Esophagus squamous epithelium (tissue), 5 donors: ENCODE measurements at places on chromosomes 13 and 19.

GRCh38 chr13:59734393-59734792, 429.3 kb downstream of the DIAPH3 start:
- DNase-seq, result no peak

DNA sequence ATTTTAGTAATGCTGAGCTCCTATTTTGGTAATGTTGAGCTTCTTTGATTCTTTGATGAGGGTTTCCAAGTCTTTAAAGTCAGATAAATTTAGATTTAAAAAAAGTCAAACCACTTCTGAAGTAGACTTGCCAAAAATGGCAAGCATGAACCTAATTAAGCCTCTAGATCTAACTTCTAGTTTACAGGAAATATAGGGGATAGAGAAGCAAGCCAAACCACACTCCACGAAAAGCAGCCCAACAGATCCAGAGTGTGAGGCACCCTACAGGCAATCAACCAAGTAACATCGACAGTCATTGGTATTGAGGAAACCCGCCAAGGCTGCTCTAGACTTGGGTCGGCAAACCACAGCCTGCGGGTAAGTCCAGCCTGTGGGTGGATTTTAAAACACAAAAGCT, 3.7 kb downstream of the GGACT start:
- no peak for DNase-seq

DNA sequence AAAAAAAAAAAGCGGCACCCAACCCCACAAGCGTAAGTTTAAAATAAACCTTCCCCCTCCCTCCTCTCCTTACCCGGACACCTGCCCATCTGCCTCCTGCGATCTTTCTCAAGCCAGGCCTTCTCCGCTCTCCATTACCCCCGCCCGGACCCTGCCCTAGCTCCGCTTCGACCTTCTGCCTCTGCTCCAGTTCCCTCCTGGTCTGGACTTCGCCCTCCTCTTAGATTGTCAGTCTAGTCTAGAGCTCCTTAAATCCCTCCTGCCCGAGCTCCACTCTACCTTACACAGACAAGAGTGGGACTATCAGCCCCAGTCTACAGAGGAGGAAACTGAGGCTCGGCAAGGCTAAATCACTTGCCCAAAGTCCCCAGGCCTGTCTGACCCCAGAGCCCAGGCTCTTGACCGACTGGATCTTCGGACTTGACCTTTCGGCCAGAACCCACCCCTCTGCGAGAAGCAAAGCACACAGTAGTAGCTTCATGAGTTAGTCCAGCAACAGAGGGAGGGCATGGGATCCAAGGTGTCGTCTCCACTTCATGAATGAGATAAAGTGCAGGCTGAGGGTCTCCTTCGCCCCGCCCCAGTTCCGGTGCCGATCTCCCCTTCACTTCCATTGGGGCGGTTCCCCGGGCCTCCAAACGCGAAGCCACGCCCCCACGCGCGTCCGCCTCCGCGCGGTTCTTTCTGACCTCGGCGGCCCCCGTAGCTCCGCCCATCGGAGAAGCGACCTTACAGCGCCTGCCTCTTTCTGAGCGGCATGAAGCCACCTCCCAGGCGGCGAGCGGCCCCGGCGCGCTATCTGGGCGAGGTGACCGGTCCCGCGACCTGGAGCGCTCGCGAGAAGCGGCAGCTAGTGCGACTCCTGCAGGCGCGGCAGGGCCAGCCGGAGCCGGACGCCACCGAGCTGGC, at the start of gene SNAPC2:
SNAPC2 (plus strand) TSS at position 729 of the 909 bp plus-strand sequence; CDS start at position 758, 29 bp downstream.
- peak; percentile 82 for DNase-seq

- DNase-seq, result no peak
Measured at GRCh38 chr13:76440568-76440967, 445.6 kb downstream of the KCTD12 start.

DNA sequence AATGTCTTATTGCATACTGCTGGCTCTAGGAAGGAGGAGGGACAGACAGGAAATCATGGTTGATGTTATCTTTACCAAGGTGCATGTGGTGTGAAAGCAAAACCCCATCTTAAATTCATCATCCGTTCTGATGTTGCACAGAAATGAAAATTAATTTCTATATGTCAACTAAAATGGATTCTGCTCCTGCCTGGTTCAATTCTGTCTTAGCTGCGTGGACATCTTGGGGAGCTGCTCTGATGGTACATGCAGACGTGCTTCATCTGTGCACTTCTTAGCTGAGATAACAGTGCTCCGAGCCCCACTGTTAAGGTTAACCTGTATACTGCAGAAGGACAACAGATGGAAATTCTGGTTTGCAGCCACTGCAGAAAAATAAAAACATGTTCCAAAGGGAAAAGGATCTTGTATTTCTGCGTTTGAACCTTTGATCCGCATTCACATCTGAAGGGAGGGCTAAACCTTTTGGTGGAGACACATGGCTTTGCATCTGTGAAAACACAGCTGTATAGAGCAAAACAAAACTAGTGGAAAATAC, 155.6 kb downstream of the TM9SF2 start:
- no peak for DNase-seq

GRCh38 chr13:26727633-26728032, 33.0 kb downstream of the GPR12 start:
- DNase-seq, result no peak

DNA sequence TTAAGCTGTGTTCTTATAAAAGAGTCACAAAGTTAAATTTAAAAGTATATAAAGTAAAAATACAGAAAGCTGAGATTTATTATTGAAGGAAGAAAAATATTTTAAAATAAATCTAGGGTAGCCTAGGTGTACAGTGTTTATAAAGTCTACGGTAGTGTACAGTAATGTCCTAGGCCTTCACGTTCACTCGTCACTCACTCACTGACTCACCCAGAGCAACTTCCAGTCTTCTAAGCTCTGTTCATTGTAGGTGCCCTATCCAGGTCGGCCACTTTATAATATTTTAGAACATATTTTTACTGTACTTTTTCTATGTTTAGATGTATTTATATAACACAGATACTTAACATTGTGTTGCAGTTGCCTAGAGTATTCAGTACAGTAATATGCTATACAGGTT, 47.4 kb downstream of the NDFIP2 start:
- no peak for DNase-seq

DNA sequence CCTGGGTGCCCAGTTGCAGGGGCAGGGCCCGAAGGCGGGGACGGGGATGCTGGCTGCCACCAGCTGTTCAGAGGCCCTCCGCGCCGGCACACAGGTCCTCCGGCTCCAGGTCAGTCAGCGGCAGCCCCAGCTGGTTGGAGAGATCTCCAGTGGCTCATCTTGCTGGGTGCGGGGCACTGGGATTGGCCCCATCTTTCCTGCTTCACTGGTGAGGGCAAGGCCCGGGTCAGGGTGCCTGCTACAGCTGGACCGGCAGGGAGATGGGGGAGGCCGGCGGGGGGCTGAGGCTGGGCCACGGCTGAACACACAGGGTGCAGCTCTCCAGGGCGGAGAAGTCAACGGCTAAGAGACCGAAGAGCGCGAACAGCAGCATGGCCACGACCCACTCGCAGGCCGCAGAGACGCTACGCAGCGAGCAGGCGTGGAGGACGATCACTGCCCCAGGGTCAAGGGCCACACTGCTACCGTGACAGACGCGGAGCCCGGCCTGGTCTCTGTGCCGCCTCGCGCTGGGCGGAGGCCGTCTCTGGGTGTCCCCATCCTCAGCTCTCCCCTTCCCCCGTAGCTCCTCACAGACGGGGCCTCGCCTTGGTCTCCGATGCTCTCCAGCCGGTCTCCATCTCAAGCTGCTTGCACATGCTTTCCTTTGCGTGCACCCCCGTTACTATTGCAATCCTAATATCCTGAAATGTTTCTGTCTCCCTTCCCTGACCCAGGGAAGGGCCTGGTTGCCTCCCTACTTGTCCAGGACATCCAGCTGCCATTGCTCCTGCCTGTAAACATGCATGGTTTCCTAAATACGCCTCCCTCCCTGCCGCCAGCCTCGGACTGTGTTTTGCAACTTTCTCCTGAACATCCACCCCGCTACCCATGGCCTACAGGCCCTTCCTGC, 12.3 kb downstream of the TMEM150B start:
- DNase-seq, result no peak

GRCh38 chr13:93751117-93751516, 524.5 kb downstream of the GPC6 start:
- no peak for DNase-seq

DNA sequence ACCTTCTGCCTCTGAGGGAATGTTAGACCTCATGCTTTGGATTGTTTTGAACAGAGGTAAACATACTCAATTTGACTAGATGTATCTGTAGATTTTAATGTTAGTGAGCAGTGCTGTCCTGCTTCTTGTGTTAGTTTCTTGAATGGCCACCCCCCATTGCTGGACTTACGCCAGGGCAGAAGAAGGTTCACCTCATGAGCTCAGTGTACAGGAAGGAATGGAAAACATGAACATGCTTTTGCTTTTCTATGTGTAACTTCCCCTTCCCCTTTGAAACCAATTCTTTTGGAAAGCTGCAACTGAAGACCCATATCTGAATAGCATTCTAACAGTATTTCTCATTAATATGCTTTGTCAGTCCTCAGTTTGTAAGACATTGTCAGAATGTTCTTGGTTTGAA, 32.3 kb downstream of the WASF3 start:
- DNase-seq, result no peak

- DNase-seq, result no peak
Measured at GRCh38 chr19:54905421-54905802, 536 bp upstream of the NCR1 start.

DNA sequence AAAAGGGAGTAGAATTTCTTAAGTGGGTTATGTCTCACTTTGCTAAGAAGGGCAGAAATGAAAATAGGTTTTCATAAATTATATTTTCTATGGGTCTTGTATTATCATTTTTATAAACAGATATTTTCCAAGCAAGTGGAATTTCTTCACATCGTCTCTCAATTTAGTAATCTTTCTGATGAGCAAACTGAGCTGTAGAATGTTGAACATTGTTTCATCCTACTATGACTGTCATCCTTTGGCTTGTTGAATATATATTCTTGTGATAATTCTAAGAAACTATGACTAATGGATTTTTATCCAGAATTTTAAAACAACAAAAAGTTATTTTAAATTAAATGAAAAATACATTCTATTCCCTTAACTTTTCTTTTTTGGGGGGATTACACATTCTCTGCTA, 313.8 kb downstream of the ENOX1 start:
- no peak for DNase-seq

DNA sequence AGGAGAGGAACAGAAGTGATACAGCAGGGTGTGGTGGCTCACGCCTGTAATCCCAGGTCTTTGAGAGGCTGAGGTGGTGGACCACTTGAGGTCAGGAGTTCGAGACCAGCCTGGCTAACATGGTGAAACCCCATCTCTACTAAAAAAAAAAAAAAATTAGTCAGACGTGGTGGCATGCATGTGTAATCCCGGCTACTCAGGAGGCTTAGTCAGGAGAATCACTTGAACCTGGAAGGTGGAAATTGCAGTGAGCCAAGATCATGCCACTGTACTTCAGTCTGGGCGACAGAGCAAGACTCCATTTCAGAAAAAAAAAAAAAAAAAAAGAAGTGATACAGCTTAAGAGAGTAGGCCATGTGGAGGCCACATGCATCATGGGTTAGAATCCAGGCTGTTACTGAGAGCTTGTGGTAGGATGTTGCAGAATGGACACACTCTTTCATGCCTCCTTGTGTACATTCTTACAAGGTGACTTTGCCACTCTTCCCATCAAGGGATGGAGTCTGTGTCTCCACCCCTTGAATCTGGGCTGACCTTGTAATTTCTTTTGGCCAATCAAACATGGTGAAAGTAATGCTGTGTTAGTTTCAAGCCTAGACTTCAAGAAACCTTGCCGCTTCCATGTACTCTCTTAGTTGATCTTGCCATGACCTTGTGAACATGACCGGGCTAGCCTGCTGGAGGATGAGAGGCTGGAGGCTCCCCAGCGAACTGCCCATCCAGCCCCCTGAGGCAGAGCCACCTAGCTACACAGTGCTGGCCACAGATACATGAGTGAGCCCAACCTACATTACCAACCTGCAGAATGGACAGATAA, 12.3 kb downstream of the FAM187B start:
- no peak for DNase-seq

DNA sequence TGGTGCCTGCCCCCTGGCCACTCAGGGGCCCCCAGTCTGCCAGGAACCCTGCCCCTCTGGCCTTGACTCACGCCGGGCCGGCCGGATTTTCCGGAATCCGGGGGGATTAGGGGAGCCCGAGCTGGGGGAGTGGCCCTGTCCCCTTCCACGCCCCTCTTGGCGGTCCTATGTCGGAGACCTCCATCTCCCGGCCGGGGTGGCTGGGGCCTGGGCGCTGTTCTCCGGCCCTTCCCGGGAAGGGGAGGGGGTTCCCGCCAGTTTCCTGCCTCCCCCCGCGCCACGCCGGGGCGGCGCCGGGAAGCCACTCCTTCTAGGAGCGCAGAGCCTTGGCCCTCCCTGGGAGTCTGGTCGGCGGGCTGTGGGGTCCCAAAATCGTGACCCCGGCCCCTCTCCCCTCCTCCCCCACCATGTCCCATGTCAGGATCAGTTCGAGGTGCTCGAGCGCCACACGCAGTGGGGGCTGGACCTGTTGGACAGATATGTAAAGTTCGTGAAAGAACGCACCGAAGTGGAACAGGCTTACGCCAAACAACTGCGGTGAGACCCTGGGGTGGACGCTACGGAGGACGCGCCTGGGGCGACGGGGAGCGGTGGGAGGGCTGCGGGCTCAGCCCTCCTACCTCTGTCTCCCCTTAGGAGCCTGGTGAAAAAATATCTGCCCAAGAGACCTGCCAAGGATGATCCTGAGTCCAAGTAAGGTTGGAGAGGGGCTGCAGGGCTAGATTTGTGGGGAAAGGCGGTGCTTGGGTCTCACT, 1.3 kb downstream of the TRIP10 start:
- no peak for DNase-seq

DNA sequence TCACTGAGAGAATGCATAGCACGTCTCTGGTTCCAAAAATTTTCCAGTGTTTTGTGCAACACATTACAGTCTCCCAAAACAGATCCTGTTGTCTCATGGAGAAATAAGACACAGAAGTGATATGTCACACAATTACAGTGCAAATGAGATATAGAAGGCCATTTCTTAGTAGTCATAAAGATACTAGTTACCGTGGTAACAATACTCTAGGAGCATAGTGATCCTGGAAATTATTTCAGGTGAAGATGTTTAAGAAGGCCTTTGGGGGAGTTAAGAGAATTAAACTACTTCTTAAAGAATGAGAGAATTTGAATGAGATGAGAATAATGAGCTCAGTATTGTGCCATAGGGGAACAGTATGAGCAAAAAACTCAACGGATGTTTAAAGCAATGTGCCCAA, 628.0 kb upstream of the MIR17HG start:
- no peak for DNase-seq

DNA sequence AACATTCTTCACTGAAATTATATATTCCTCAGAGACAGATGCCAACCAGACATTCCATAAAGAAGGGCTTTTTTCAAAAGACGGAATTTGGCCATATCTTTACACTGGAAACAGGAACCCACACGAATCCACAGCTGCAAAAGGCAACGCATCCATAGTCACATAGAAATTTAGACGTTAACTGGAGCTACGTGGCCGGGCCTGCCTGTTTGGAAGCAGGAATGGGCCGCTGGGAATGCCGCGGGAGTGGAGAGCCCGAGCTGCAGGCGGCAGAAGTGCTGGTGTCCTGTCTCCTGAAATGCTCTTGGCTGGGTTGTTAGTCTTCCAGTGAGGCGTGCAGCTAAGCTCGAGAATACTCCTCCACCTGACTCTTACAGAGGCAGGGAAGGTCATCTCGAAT, 122.2 kb downstream of the KL start:
- no peak for DNase-seq

- DNase-seq, result no peak
Measured at GRCh38 chr19:17379221-17379631, 2.1 kb upstream of the PLVAP start.
